ENCODE measurements at places on chromosomes 11 and 22.

DNA sequence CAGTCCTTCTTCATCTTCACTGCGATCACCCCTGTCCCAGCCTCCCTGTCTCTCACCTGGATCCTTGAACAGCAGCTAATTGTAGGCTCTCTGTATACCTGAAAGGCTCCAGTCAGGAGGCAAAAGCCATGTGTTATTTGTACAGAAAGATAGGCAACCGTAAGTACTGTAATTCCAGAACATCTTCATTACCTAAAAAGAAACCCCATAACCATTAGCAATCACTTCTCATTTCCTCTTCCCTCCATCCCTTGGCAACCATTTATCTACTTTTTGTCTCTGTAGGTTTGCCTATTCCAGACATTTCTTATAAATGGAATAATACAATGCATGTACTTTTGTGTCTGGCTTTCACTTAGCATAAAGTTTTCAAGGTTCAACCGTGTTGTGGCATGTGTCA, 17.8 kb downstream of the NAGA start:
- DNase-seq: no peak

GRCh38 chr11:9399466-9399865, 15.0 kb downstream of the IPO7 start:
- peak; percentile 47 for DNase-seq

DNA sequence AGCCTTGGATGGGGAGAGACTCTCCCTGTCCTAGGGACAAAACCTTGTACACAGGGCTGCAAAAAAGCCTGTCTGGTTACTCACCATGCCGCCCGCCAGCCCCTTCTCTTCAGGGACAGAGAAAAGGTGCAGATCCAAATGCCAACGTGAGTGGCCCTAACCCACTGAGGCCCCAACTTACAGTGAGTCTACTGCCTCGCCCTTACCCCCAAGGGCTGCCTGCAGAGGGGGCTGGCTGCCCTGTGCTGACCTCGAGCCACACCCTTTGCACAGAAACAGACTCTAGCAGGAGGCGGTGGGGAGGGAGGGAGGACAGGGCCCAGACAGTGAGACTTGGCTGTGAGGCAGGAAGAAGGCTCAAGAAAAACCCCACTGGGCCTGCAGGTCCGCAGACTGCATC, 13.6 kb upstream of the CHST1 start:
- DNase-seq: no peak

DNA sequence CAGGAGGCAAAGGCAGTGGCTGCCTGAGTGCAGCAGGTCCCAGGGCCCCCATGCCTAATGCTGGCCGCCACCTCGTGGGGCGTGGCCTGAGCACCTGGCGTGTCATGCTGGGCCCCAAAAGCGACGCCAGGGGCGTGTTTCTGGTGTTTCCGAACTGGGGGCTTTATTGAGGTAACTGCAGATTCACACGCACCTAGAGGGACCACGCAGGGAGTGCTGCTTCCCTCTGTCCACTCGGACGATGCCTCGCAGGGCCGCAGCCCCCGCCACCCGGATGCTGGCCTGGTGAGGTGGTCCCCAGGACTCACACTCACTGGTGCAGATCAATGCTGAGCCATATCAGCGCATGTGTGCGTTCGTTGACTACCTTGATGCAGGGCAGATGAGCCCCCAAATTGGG, 736.2 kb downstream of the BRD1 start:
- no peak for DNase-seq

DNA sequence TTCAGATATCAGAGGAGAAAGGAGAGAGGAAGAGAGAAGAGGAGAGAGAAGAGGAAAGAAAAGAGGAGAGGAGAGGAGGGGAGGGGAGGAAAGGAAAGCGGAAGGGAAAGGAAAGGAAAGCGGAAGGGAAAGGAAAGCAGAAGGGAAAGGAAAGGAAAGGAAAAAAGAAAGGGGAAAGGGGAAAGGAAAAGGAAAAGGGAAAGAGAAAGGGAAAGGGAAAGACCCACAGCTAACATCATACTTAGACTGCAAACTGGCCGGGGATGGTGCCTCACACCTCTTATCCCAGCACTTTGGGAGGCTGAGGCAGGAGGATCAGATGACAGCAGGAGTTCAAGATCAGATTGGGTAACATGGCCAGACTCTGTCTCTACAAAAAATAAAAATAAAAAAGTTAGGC, 11.4 kb downstream of the CHEK2 start:
- DNase-seq: no peak

DNA sequence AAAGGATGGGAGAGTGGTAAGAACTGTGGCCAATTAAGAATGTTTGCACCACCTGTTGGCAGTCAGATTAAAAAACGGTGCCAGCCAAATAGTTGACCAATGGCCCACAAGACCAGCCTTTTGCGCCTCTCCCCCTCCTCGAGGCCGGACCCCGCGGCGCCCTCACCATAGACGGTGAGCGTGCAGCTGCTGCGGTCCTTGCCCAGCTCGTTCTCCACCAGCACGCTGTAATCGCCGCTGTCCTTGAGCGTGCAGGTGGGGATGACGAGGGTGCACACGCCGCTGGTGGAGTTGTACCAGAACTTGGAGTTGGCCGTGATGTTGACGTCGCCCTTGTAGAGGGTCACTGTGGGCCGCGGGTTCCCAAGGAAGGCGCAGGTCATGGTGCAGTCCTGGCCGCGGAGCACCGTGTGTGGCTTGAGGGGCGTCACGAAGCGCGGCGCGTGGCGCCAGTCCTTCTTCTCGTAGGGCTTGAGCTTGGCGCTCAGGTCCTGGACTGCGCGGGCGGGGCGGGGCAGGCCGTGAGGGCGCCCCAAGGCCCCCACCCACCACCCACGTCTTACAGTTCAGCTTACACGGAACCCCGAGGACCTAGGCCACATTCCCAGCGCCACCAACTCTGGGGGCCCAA, 7.2 kb downstream of the TMEM86A start:
- DNase-seq: no peak

GRCh38 chr11:62860835-62861563, 19.7 kb upstream of the SLC3A2 start:
- DNase-seq: no peak

GRCh38 chr22:50436015-50436830, 38.6 kb downstream of the SBF1 start:
- DNase-seq: no peak

- DNase-seq: no peak
These were observed 19.9 kb downstream of the F2 start for GRCh38 chr11:46738887-46739286.

DNA sequence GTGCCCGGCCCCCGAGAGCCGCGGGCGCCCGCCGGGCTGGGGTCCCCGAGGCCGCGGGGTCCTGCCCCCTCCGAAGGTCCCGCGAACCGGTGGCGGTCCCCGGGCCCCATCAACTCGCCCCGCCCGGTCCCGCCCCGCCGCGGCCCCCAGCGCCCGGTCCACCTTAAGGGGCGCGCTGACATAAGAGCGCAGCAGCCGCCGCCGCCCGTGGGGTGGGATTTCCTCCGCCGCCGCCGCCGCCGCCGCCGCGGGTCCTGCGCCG, at the start of gene ZDHHC8:
TSS of gene ZDHHC8 (plus strand) at position 208 of the 262 bp plus-strand sequence. CDS start 144 bp downstream, outside the sequence.
- no peak for DNase-seq

GRCh38 chr11:15636521-15637089, 521.9 kb downstream of the INSC start:
- no peak for DNase-seq

- DNase-seq: no peak
These were observed 20.5 kb downstream of the CHORDC1 start for GRCh38 chr11:90202342-90202741.

- peak; percentile 80 for DNase-seq
These were observed 167.0 kb upstream of the RASSF10 start for GRCh38 chr11:12841946-12842630.

GRCh38 chr22:32542066-32542676, 67.6 kb downstream of the FBXO7 start:
- no peak for DNase-seq

DNA sequence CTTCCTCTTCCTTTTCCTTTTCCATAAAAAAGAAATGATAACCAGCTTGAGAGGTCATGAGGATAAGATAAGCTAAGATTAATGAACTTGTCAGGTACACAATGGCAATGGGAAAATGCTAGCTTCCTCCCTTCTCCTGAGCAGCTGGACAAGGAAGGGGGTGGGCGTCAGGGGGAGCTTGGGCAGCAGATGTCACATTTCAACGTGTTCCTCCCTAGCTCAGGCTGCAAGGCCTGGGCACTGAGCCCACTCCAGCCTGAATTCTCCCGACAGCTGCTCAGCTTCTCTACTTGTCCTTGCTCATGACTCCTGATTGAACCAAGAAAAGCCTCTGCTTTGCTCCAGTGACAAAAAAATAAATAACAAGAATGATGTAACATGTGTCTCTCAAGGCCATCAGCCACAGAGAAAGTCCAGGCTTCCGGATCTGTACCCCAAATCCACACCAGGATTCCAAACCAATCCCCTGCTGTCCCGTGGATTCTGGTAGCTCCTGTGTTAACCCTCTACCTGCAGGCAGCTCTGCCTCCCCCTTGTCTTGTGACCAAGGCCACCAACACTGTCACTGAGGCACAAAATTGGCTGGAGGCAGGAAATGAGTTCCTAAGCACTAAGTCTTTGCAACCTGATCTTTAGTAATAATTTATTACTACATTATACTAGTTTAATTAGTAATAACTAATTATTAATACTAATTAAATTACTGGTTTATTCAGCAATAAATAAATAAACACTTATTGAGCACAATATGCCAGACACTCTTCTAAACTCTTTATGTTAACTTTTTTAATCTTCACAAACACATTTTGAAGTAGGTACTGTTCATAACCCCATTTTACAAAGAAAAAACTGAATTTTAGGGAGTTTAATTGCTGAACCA, 146.5 kb downstream of the CCDC34 start:
- peak; percentile 26 for DNase-seq

DNA sequence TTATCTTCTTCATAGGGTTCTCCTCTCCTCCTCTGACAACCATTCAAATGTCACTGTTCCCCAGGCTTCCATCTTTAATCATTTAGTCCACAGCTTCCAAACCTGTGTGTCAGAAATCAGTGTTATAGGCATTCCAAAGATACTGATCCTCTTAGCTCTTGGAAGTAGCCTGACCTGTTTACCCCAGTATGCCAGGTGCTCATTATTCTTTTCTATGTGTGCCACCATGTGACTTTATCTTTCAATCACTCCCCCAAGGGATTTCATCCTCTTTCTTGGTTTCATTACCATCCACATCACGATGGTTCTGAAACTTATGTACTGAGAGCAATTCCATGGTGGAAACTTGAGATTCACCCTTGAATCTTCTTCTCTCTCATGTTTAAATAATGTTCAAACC, 7.6 kb downstream of the POU2AF2 start:
- DNase-seq: no peak

DNA sequence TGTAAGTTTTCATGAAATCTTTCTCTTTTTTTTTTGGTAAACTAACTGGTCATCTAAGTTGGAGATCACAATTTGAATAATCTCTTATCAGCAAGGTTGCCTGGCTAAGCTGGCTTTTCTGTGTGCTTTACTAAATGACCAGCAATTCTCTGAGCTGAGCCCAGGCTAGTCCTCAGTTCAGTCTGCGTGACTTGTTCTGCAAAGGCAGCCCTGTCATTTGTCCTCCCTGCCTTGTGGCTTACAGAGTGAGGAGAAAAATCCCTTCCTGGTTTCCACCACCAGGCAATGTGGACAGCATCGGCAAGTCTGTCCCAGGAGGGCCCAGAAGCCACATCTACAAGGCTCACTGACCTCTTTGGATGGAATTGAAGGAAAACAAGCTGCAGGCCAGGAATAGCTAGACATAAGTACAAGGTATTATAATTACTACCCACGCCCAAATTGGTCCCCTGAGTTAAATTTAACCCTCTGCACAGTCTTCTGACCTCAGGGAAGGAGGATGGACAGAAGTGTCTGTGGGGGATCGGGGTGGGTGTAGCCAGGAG, 108.6 kb downstream of the SCN3B start:
- DNase-seq: no peak

GRCh38 chr11:122814401-122814800, 23.9 kb upstream of the CRTAM start:
- no peak for DNase-seq

DNA sequence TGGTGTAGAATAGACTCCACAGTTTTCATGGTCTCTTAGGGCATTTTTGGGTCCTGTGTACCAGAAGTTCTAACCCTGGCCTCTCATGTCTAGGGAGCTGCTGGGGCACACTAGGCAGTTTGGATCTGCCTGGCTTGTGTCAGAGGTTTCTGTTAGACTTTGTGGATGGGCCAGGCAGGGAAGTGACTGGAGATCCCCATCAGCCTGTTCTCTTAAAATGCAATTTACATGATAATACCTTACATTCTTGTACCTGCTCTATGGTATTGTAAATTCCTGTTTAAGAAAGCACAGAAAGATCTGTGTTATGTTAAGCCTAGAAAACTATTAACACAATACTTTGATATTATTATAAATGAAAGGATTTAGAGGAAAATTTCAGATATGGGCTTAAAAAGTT, 104.0 kb downstream of the ARHGAP42 start:
- no peak for DNase-seq

DNA sequence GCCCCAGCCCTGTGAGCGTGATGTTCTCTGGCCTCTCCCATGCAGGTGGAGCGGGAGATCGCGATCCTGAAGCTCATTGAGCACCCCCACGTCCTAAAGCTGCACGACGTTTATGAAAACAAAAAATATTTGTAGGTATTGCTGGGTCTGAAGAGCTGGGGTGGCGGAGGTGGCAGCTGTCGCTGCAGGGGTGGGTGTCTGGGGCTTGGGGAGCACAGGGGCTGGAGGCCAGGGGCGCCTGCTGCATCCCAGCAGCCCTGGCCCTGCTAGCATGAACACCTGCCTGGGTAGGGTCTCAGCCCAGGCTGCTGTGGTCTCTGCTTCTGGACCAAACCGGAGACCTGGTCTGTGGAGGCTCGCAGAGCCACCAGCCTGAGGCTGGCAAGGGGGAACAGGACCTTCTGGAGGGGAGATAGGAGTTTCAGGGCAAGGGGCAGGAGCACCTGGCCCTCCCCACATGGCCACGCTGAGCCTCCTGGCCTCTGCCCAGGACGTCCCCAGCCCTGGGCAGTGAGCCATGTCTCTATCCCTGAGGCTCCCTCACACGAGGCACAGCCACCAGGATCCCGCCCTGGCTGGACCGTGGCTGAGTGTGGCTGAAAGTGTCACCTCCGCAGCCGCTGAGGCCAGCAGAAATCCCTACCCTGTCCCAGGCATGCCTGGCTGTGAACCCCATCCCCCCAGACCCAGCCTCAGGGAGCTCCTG, 48.2 kb downstream of the MOB2 start:
- no peak for DNase-seq

DNA sequence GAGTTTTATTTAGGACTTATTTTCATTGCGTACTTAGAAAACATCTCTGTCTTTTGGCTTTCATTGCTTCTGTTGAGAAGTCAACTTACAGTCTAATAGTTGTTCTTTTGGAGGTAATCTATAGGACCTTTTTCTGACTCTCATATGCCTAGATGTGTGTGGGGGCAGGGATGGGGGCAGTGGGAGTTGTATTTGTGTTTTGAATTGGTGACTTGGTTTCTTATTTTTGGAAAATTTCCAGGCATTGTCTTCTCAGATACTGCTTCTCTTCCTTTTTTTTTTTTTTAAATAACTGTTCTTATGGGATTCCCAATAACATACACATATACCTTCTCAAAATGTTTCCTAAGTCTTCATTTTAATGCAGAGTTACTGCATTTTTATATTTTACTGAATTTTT, 58.0 kb downstream of the FAR1 start:
- no peak for DNase-seq

- no peak for DNase-seq
These were observed 289.7 kb upstream of the ARHGAP42 start for GRCh38 chr11:100397401-100397800.

- peak; percentile 49 for DNase-seq
These were observed 1.1 kb downstream of the PLAAT5 start for GRCh38 chr11:63489879-63490278.

- no peak for DNase-seq
These were observed 93.7 kb downstream of the MICAL3 start for GRCh38 chr22:17930455-17931313.

GRCh38 chr11:35459489-35459888, 40.1 kb upstream of the SLC1A2 start:
- no peak for DNase-seq

- peak; percentile 98 for DNase-seq
These were observed 276.2 kb downstream of the METTL15 start for GRCh38 chr11:28384418-28384817.

All from EL (cell line).